ENCODE measurements at places on chromosomes 13 and 19.

DNA sequence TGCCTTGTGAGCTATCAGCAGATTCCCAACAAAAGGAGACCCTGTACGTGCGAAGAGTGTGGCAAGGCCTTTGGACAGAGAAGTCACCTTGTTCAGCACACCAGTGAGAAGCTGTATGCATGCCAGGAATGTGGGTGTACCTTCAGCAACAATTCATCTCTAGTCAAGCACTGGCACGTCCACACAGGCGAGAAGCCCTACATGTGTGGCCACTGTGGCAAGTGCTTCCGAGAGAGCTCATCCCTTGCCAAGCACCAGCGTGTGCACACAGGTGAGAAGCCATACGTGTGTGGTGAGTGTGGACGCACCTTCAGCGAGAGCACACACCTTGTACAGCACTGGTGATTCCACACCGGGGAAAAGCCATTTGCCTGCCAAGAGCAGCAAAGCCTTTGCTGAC, 7.6 kb upstream of the ZSCAN22 start:
- DNase-seq, result no peak

DNA sequence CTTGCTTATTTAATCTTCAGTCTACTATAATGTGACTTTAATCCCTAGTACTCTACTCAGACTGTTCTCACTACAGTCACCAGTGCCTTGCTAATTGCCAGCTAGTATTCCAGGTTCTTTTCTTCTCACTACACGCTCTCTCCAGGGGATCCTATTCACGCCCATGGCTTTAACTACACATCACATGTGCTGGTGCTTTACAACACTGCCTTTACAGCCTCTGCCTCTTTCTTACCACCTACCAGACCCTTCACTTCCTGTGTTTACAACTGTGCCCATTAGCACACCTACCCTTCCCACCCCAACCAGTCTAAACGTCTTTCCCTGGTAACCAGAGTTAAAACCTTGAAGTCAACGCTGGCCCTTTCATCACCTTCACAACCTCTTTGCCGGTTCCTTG, 249.5 kb downstream of the DNAJC15 start:
- DNase-seq, result no peak

- DNase-seq, result no peak
Measured at GRCh38 chr13:40377783-40378182, 288.7 kb downstream of the FOXO1 start.

GRCh38 chr13:42075517-42075916, 27.1 kb downstream of the DGKH start:
- DNase-seq, result no peak

GRCh38 chr13:67137044-67137735, 92.9 kb downstream of the PCDH9 start:
- DNase-seq, result no peak

All from activated gamma-delta T cell treated with anti-CD3 and anti-CD28 coated beads, Interleukin-2, amount 50 U/mL, for 16 hours (primary cell).